ENCODE measurements at places on chromosomes 5 and 9.
A peak's percentile ranks its signal among the peaks of the same experiment; 100 is the strongest.

DNA sequence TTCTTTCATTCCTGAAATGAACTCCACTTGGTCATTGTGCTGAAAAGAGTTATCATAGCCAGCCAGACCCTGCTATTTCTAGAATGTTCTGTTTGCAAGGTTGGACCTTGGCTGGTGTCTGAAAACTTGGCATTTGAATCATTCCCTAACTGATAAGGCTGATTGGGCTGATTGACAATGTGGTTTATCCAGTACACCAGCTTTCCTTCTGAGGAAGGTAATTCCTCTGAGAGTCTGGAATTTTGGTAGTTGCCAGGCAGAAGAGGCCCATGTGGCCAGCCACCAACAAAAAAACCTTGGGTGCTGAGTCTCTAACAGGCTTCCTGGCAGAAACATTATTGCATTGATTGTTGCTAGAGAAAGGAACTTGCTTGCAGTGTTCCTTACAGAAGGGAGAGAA lies 15.3 kb downstream of the SEC61B start:
- DNase-seq: no peak

DNA sequence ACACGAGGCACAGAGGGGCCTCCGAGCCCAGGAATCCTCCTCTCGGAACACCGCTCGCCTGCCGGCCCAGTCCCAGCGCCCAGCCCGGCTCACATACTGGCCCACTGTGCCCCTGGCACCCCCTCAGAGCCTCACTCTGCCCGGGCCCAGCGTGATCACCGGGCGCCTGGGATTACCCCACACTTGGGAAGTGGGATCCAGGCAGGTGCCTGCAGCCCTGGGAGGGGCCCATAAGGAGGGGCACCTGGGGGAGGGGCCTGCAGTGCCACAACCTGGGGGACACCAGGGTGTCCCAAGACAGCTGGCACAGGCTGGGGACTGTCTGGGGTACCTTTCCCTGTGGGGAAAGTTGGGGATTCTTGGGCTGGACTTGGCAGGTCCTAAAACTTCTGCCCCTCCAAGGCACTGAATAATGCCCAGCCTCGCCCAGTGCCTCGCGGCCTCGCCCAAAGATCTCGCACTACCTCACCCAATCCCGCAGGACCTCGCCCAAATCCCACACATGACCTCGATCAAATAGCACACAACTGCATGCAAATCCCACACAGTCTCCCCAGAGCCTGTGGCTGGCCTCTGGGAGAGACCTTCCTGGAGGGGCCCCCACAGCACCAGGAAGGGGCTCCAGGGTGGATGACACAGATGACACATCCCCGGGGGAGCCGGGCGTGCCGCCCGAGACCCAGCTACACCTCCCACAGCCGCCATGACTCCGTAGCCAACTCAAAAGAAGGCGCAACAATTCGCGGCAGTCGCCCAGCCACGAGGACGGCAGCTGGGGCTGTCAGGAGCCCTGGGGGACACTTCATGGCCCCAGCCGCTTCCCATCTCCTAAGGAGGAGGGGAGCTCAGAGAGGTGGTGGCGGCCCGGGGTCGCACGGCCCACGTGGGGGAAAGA lies 13.7 kb downstream of the NOTCH1 start:
- DNase-seq: no peak

GRCh38 chr5:167180906-167181305 lies 1110.5 kb upstream of the WWC1 start:
- no peak for DNase-seq

DNA sequence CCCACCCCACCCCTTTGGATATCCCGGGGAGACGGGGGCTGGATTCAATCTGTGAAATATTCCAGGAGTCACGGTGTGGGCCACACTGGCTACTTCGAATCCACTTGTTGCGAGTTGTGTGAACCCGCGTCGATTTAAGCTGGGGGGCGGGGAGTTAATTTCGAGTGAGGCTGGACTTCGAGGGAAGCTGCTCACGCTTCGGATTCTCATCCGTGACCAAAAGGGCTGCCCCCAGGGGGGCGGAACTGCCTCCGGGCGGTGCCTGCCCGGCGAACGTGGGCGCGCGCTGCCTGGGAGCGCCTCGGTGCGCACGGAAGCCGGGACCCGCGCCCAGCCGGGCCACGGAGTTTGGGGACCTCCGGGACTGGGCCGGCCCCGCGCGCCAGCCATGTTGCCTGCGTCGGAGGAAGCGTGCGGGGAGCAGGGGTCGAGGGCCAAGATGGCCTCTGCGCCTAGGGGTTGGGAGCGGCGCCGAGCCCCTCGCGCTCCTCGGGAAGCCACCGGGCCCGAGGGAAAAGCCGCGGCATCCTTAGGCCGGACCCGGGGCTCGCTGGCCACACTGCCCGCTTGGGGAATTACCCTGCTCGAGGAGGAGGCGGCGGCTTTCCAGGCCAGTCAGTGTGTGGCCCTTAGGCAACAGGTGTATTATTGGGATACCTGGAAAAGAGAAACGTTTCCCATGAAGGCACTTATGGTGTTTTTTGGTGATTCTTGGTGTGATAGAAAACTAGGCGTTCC lies 975 bp downstream of the OCLN start:
- no peak for DNase-seq

GRCh38 chr9:109414125-109414785 lies 83.9 kb downstream of the PTPN3 start:
- no peak for DNase-seq

GRCh38 chr5:73008831-73009230 lies 53.0 kb downstream of the FCHO2 start:
- DNase-seq: no peak

DNA sequence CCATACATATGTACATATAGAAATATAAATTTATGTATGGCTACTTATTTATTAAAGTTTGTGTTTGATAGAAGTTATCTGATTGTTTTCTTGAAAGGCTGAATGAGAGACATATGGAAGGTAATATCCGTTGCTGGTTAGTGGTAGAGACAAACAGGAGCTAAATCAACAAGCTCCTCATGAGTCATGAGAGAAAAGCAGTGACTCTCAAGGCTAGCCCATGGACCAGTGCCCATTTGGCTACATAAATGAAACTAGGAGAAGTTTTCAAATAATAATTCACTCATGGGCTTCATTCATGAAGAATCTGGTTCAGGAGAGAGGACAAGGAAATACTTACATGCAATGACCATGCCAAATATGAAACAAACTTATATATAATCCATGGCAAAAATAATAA lies 504.5 kb upstream of the ITGA1 start:
- DNase-seq: no peak

GRCh38 chr5:103502662-103503061 lies 59.9 kb downstream of the NUDT12 start:
- DNase-seq: no peak

DNA sequence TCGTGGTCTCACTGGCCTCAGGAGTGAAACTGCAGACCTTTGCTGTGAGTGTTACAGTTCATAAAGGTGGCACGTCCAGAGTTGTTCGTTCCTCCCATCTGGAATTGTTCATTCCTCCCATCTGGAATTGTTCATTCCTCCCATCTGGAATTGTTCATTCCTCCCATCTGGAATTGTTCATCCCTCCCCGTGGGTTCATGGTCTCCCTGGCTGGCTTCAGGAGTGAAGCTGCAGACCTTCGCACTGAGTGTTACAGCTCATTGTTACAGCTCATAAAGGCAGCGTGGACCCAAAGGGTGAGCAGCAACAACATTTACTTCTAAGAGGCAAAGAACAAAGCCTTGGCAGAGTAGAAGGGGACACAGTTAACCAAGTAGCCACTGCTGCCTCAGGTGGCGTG lies 69.1 kb downstream of the GCNT1 start:
- no peak for DNase-seq

- DNase-seq: no peak
These were observed 1.2 kb upstream of the C5orf63 start for GRCh38 chr5:127074466-127074865.

DNA sequence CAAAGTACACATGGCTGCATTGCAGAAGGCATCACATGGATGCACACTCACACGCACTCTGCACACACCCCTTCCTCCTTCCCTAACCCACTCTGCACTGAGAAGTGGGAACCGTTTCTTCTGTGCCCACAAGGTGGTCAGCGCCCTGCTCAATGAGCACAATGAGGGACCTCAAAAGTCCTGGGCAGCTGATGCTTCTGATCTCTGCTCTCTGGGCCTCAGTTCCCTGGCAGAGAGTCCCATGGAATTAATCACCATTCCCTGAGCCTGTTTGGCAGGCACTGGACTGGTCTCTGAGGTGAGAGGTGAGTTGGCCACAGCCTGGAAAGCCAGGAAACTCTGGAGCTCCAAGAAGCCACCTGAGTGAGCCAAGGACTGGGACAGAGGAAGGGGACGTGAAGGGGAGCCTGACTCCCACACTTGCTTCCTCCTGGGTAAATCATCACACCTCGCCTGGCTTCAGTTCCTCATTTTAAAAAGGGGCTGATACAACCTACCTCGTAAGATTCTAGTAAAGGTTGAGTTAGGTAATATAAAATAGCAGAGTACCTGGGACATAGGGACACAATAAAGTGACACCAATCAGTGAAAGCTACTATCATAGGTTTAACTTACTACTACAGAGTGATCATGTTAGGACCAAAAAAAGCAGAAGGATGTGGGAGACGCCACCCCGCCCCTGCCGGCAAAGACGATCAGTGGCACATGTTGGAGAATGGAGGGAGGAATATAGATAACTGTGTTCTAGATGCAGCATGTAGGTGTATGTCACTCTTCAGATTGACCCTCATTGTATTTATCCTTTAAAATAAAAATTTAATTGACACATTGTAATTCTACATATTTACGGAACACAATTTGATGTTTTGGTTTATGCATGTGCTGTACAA lies 21.1 kb upstream of the IGFBPL1 start:
- no peak for DNase-seq

GRCh38 chr5:115494570-115495289 lies 49.8 kb downstream of the FEM1C start:
- DNase-seq: no peak

GRCh38 chr5:141637123-141637766 lies 448 bp downstream of the RELL2 start:
- peak; percentile 47 for DNase-seq

DNA sequence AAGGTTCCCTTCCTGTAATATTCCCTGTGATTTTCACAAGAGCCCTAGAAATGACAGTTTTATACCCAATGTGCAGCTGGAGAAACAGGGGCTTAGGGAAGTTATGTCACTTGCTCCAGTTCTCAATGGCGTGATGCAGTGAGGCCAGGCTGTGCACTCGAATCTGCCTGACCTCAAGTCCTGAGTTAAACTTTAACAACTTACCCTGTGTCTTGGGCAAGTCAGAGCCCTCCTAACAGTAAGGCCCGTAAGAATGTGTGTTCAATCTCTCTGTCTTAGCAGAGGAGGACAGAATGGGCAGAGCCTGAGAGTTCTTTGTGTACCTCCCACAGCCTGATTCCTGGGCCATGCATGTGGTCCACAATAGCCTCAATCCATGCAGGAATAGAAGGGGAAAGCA lies 181.1 kb downstream of the TRIM32 start:
- DNase-seq: no peak

- DNase-seq: no peak
These were observed 17.3 kb downstream of the OLFM1 start for GRCh38 chr9:135104761-135105160.

GRCh38 chr9:92663126-92663525 lies 6.8 kb downstream of the IPPK start:
- DNase-seq: no peak

GRCh38 chr5:158837908-158838307 lies 261.8 kb downstream of the EBF1 start:
- DNase-seq: no peak

DNA sequence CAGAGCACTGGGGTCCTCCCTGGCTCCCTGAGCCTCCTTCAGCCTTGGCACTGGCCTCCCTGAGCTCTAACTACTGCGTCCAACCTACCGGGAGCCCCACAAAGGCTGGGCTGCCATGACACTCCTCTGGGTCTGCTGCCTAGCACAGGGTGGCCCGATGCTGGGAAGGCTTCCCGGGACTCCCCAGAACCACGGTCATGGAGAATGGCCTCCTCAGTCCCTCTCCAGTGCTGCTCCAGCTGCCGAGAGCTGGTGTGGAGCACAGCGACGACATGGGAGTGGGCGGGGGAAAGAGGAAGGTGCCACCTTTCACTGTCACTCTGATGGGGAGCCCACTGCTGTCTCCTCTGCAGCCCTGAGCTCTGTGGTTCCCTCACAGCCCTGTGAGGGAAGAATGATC lies 61.5 kb upstream of the RNF130 start:
- DNase-seq: no peak

DNA sequence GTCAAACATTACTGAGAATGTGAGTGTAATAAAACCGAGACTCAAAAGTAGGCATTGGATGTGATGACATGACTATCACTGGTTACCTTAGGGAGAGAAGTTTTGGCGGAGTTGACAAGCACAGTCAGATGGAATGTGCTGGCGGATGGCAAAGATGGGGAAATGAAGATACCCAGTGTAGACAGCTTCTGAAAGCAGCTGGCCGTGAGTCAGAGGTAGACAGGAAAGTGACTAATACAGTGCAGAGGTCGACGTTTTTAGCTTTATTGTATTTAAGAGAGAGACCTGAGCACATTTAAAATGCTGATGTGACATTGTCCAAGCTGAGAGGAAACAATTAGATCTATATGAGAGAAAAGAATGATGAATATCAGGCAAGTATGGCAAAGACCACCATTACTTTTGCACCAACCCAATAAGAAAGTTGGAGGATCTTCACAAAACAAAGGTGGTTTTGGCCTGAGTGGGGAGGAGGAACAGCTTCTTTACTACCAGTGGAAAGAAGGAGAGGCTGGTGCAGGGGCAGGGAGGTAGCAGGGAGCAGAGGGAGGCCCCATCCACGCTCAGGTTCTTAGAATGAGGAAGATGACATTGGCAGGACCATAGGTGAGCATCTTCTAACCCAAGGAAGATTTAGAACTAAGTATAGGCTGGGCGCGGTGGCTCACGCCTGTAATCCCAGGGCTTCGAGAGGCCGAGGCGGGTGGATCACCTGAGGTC lies 36.7 kb upstream of the KCNIP1 start:
- no peak for DNase-seq

DNA sequence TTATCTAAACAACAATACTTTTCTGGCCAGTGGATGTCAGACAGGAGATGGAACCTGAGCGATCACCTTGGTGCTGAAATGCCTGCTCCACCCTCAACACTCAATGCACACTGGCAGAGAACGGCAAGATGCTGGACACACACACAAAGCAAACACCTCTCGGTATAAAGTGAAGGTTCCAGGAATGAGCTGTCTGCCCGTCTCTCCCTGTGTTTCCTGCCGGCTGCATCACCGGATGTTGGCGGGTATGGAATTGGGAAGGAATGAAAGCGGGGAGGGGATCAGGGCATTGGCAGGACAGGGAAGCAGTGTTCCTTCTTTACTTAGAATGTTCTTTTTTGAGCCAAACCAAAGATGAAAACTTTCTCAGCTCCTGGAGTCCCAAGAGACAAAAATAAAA lies 59.2 kb downstream of the MED10 start:
- no peak for DNase-seq

DNA sequence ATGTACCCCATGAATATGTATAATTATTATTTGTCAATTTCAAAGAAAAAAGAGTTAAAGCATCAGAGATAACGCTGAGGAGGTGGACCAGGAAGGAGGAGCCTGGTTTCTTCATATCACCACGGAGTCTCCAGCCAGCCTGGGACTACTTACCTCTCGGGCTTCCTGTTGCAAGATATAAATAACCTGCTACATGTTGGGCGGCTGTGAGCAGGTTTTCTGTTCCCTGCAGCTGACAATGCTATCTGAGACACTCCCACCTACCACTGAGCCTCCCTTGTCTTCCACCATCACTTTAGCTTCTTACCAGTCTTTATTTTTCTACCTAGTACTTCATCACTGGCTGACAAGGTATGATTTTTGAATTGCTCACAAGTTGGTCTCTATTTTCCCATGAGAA lies 102.7 kb upstream of the CPEB4 start:
- DNase-seq: no peak

- no peak for DNase-seq
These were observed 246.8 kb upstream of the TUT7 start for GRCh38 chr9:86600977-86601376.

All from effector memory CD8-positive, alpha-beta T cell (primary cell).